CD4-positive, alpha-beta memory T cell (primary cell): ENCODE measurements at places on chromosomes 3 and 15. TPM values are rescaled to one million over a fixed set of nuclear protein-coding genes. Genes with fewer than 3 reads are reported as not detected.

DNA sequence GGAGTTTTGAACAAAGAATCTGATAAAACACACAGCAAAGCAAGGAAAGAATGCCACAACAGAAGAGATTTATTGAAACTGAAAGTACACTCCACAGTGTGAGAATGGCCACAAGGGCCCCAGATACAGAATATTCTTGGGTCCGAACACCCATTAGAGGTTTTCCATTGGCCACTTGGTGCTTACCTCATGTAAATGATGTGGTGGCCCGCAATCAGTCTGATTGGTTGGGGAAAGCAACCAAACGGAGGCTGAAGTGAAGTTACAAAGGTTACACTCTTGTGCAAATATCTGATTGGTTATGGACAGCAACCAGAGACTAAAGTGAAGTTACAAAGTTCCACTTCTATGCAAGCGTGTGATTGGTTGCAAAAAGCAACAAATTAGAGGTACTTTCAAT is 20.4 kb downstream of the NSUN3 start:
- peaks cover 26% of the 10 kb centered on the region for H3K4me1 ChIP-seq
- no peaks in the 10 kb centered on the region for H3K36me3 ChIP-seq
- DNase-seq, result no peak
- no peak overlapping the region for H3K27ac ChIP-seq
- no peaks in the 10 kb centered on the region for H3K27me3 ChIP-seq

- no peak for DNase-seq
- no peaks in the 10 kb centered on the region for H3K4me1 ChIP-seq
- no peak overlapping the region for H3K4me3 ChIP-seq
- H3K27ac ChIP-seq, result no peak overlapping the region
- no peaks in the 10 kb centered on the region for H3K27me3 ChIP-seq
- no peaks in the 10 kb centered on the region for H3K36me3 ChIP-seq
Measured at GRCh38 chr3:7518026-7518425, 657.1 kb downstream of the GRM7 start.

The CIB2 gene
- total RNA-seq, result 1.0 TPM

GRCh38 chr15:29889542-29890329 is 67.5 kb upstream of the TJP1 start:
- no peaks in the 10 kb centered on the region for H3K27me3 ChIP-seq
- H3K4me3 ChIP-seq, result no peak overlapping the region
- no peaks in the 10 kb centered on the region for H3K4me1 ChIP-seq
- H3K36me3 ChIP-seq, result no peaks in the 10 kb centered on the region
- DNase-seq, result no peak

- DNase-seq, result no peak
- H3K4me1 ChIP-seq, result no peaks in the 10 kb centered on the region
- H3K27me3 ChIP-seq, result no peaks in the 10 kb centered on the region
- no peaks in the 10 kb centered on the region for H3K36me3 ChIP-seq
- no peak overlapping the region for H3K4me3 ChIP-seq
- no peak overlapping the region for H3K27ac ChIP-seq
Measured at GRCh38 chr3:242602-243355, 46.2 kb downstream of the CHL1 start.

- H3K4me3 ChIP-seq, result no peak overlapping the region
- no peak for DNase-seq
- H3K4me1 ChIP-seq, result no peaks in the 10 kb centered on the region
- no peak overlapping the region for H3K27ac ChIP-seq
- no peaks in the 10 kb centered on the region for H3K36me3 ChIP-seq
Measured at GRCh38 chr3:66036586-66037148, 2.1 kb downstream of the MAGI1 start.

The IGF2BP2 gene
- total RNA-seq, result not detected

The SLC28A1 gene
- total RNA-seq, result not detected

- H3K4me1 ChIP-seq, result no peaks in the 10 kb centered on the region
- H3K36me3 ChIP-seq, result no peaks in the 10 kb centered on the region
- no peak overlapping the region for H3K27ac ChIP-seq
- H3K4me3 ChIP-seq, result no peak overlapping the region
- no peak for DNase-seq
- H3K27me3 ChIP-seq, result no peaks in the 10 kb centered on the region
Measured at GRCh38 chr3:140088513-140088912, 153.5 kb downstream of the CLSTN2 start.

DNA sequence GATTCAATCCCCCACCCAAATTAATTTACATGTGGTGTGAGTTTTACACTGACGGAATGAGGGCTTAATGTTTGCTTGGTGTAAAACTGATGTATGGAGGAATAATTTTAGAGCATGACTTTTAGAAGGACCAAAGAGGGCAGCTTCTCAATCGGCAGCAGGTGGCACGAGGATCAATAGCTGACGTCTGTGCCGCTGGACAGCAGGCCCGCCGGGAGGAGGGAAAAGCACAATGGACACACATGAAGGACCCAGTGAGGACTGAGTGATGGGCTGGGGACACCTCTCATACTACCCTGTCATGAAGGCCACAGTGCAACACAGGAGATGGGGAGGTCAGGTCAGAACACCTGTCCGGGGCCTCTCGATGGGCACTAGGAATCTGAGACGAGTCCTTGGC is 61.4 kb upstream of the NSMCE3 start:
- no peak for DNase-seq
- H3K4me1 ChIP-seq, result no peaks in the 10 kb centered on the region
- no peaks in the 10 kb centered on the region for H3K27me3 ChIP-seq
- no peaks in the 10 kb centered on the region for H3K36me3 ChIP-seq
- no peak overlapping the region for H3K4me3 ChIP-seq
- no peak overlapping the region for H3K27ac ChIP-seq

The EMC7 gene
- 38.3 TPM for total RNA-seq
